Neuronal stem cell (in vitro differentiated cells): ENCODE measurements at places on chromosomes 1 and 21.

- no peak for DNase-seq
Observed at GRCh38 chr1:235834620-235835019, 32.1 kb downstream of the LYST start.

DNA sequence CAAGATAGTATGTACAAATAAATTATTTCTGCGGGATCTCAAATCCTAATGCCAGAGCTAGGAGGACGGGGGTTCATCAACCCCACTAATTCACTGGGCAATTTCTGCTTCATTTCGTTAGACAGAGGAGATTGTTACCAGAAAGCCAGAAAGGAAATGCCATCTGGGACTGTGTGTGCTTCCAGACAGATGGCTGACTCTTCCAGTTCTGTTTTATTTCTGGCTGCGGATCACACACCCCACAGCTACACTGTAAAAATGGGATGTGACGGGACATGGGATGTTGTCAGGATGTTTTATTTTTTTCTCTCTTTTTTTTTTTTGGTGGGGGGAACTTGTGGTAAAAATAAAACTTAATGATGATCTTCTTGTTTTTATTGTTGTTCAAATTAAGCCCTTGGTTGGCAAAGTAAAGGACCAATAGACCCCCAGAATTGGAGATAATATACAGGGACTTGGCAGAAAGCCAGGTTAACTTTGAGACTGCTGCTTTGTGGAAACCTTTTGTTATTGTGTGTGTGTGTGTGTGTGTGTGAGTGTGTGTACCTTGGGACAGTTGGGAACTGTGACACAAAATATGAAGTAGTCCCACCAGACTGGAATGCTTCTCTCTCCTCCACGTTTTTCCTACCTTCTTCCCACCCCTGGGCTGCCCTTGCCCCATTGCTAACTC lies 114.5 kb downstream of the NUF2 start:
- no peak for DNase-seq

- no peak for DNase-seq
Observed at GRCh38 chr1:30450818-30451233, 272.6 kb downstream of the MATN1 start.

DNA sequence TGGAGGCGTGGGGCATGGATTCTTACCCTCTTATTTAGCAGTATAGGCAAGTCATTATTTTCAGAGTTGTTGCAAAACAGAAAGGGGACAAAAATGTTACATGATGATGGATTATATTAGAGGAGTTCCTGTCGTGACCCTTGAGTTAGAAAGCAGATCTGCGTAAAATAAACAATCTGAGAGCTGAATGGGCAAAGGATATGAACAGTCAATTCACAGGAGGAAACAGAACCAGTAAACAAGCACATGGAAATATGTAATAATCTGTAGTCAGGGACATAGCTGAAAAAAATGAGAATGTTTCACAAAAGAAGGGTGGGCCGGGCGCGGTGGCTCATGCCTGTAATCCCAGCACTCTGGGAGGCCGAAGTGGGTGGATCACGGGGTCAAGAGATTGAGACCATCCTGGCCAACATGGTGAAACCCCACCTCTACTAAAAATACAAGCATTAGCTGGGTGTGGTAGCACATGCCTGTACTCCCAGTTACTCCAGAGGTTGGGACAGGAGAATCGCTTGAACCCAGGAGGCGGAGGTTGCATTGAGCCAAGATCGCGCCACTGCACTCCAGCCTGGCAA lies 20.9 kb downstream of the RCAN1 start:
- no peak for DNase-seq

DNA sequence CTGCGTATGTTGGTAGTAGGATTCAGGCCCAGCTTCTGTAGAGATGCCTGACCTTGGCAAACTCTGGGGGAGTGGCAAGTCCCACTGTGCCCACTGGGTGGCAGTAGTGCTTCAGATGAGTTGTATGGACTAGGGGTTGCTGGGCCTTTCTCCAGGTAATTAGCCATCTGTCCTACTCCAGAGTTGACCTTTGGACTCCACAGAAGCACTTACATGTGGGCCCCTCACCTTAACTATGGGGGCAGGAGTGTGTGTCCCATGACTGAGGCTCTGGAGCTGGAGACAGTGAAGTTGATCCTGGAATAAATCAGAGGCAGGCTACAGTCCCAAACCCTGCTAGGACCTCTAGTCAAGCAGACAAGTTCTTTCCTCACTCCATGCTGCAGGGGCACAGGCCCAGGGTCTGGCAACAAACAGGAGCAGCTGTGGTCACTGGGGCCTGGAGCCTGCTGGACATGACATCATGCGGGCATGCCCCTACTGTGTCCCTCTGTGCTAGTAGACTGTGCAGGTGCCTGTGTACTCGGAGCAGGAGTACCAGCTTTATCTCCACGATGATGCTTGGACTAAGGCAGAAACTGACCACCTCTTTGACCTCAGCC lies 4.6 kb downstream of the DMAP1 start:
- peak; percentile 70 for DNase-seq

DNA sequence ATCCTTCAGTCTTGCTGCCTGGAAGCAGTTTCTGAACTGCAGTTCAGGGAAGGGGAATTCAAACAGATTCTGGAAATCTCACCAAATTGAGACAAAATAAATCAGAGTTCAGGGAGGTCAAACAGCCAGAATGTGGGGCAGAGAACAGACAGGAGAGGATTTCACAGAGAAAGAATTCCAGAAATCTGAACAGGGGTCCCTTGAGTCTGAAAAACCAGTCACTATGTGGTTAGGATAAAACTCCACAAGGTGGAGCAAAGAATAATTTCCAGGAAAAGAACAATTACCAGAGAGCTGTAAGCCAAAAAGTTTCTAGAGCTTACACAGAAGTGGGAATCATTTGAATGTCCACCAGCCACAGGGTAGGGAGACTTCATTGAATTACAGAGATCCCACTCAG lies 84.7 kb downstream of the URB2 start:
- DNase-seq = no peak

- DNase-seq = no peak
Observed at GRCh38 chr1:76659171-76659940, 207.9 kb upstream of the ST6GALNAC5 start.

- DNase-seq = peak; percentile 39
Observed at GRCh38 chr21:41816583-41817165, 49.8 kb upstream of the RIPK4 start.

DNA sequence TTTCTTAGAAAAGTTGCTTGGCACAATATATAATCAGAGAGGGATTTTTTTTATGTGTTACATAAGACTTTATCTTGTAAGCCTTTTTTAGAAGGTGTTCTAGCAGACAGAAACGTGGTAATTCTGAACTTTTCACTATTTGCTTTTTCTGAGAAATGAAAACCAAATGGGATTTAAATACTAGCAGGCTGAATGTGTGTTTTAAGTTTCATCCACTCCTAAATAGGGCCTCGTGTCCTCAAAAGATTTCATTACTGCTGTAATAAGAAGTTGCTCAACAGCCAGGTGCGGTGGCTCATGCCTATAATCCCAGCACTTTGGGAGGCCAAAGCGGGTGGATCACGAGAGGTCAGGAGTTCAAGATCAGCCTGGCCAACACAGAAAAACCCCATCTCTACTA lies 44.7 kb upstream of the FMO2 start:
- no peak for DNase-seq

DNA sequence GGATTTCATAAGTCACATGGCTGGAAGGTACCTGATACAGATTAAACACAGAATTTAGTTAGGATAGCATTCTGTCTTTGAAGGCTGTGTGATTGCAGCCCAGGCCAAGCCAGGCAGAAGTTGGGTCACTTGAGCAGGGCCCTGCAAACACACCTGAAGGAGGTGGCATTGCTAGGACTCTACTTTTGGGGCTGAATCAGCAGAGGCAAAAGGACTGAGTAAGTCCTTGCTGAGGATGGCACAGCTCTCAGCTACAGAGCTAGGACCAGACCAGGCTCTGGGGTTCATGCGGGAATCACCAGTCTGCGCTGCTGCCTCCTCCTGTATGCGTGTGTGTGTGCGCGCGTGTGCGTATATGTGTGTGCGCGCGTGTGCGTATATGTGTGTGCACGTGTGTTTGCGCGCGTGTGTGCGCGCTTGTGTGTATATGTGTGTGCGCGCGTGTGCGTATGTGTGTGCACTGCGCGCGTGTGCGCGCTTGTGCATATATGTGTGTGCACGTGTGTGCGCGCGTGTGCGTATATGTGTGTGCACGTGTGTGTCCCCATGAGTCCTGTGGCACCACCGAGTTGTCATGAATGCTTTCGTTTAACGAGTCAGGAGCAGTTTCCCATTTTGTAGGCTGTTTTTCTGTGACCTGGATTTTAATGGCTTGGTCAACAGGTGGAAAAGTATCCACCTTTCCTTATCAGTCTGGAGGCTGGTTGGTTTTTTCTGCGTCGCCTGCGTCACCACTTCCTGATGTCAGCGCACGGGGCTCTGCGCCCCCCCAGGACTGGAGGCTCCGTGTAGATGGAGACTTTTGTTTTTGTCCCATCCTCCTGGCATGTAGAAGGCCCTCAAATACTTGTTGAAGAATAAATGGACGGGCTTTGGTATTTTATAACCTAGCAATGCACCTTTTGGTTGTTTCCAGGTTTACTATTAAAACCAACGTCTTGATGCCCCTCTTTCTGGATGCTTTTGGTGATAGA lies 34.7 kb downstream of the ADARB1 start:
- DNase-seq = no peak

DNA sequence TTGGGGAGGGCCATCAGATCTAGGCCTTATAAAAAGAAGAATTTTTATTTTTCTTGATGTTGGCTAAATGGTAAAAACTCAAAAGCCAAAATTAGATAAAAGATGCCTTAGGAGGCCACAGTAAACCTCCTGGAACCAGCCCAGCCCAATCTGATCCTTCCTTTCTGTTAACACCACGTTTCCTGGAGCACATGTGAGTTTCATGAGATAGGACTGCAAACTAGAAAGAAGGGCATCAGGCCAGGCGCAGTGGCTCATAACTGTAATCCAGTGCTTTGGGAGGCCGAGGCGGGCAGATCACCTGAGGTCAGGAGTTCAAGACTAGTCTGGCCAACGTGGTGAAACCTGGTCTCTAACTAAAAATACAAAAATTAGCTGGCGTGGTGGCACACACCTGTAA lies 6.7 kb downstream of the HSF2BP start:
- DNase-seq = no peak

GRCh38 chr1:216523449-216524190 lies 100.4 kb upstream of the USH2A start:
- DNase-seq = no peak

DNA sequence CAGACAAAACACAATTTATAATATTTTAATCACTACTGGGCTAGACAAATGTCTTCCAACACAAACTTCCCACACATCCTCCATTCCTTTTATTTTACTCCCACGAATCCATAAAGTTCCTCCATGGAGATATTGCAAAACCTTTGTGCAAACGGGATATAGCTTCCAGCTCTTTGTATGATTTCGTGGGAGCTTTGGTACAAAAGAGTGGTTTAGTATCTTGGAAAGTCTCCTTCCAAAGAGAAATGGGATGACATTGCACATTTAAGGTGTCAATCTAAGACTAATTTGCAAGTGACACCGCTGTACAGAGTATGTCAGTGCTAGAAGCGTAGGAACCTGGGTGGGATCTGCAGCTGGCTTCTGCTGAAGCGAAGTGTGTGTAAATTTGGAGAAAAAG lies 455.2 kb upstream of the RUNX1 start:
- DNase-seq = no peak

- no peak for DNase-seq
Observed at GRCh38 chr21:32597205-32597604, 11.9 kb upstream of the TCP10L start.

DNA sequence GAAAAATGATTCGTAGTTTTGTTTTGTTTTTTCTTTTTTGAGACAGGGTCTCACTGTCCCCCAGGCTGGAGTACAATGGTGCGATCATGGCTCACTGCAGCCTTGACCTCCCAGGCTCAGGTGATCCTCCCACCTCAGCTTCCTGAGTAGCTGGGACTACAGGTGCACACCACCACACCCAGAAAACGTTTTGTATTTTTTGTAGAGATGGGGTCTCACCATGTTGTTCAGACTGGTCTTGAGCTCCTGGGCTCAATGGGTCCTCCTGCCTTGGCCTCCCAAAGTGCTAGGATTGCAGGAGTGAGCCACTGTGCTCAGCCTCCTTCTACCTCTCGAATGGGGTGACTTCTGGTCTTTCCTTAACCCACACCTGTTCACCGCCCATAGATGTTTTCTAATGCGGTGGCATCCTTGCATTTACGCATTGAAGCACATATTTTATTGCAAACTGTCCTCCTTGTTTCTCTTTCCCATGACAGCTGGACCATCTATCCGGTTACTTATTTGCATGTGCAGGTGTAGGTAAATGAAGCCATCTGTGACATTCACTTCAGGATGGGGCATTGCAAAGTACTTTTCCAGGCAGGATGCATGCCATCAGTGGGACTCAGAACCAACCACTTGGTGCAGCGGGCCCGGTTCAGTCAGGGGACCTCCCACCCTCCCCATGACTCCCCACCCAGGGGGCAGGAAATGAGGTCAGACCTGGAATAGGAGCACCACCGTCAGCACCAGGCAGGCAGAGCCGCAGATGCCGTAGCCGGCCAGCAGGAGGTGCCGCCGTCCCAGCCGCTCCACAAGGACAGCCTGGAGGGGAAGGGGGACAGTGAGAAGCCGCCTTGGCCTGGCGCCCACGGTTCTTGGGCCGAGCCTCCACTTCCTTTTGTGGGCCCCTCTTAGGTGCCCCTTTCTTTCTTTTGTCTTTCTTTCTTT lies 16.5 kb downstream of the SLC2A7 start:
- DNase-seq = no peak

GRCh38 chr21:33075128-33075527 lies 5.2 kb downstream of the OLIG1 start:
- peak; percentile 69 for DNase-seq

DNA sequence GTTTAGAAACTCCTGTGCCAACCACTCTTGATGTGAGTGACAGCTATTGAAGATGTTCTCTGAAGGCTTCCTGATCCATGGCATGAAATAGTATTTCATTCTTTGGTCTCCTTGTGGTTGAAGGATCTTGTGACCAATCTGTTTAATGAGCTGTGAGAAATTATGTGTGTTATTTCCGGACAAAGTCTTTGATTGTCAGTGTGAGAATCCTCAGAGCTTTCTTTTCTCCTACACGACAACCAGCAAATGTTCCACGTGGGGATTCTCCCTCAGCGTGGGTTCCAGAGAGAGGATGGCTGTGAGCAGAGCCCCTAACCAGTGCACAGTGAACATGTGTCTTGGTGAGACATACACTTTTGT lies 45.0 kb upstream of the HOOK1 start:
- no peak for DNase-seq

- no peak for DNase-seq
Observed at GRCh38 chr21:41965045-41965444, 11.2 kb upstream of the C2CD2 start.

- DNase-seq = no peak
Observed at GRCh38 chr1:221692643-221693042, 49.2 kb downstream of the DUSP10 start.

GRCh38 chr1:212078826-212079225 lies 43.3 kb downstream of the DTL start:
- no peak for DNase-seq

DNA sequence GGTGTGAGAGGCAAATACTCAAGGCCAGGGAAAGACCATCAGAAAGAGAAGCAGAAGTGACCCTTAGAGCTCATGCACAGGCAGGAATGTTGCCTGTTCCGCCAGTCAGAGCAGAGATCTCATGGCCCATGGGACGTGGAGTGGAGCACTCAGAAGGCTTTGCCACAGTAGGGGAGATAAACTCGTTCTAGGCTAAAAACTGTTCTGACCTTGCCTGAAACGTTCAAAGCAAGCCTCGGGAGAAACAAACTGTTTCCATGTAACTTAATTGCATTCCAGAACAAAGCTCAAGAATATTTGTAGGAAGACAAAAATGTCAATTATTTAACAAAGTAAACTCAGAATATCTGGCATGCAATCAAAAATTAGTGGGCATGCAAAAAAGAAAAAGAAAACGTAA lies 20.7 kb upstream of the SLC19A1 start:
- no peak for DNase-seq
